ENCODE measurements at places on chromosomes 2 and 18.

DNA sequence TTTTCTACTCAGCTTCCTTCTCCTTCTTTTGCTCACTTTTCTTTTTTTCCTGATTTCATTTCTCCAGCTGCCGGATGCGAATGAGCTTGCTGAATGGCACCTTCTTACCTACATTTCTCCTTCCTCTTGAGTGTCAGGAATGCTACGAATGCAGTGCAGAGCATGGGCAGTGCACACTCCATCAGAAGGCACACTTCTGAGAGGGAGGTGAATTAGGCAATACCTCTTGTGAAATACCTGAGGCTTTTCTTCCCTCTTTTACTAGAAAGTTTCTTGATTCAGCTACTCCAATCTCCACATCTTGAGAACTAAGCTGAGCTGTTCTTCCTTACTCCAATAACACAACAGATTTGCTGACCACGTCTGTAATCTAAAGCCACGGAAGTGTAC, 51.1 kb downstream of the PLEKHM3 start:
- no peak for DNase-seq

DNA sequence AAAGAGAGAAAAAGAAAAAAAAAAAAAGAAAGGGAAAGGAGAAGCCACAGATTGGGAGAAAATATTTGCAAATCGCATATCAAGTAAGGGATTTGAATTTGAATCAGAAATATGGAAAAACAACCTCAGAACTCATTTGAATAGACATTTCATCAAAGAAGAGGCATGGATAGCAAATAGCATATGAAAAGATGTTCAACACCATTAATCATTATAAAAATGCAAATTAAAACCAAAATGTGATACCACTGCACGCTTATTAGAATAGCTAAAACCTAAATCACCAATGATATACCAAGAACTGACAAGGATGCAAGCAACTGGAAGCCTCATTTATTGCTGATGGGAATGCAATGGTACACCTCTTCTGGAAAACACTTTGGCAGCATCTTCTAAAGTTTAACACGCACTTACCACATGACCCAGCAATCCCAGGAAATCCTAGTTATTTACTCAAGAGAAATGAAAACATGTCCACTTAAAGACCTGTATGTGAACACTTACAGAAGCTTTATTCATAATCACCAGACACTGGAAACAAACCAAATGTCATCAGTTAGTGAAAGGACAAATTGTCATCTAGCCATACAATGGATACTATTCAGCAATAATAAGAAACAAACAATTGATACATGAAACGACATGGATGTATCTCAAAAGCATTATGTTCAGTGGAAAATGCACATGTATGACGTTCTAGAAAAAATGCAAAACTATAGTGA, 10.3 kb downstream of the DNER start:
- DNase-seq: no peak

DNA sequence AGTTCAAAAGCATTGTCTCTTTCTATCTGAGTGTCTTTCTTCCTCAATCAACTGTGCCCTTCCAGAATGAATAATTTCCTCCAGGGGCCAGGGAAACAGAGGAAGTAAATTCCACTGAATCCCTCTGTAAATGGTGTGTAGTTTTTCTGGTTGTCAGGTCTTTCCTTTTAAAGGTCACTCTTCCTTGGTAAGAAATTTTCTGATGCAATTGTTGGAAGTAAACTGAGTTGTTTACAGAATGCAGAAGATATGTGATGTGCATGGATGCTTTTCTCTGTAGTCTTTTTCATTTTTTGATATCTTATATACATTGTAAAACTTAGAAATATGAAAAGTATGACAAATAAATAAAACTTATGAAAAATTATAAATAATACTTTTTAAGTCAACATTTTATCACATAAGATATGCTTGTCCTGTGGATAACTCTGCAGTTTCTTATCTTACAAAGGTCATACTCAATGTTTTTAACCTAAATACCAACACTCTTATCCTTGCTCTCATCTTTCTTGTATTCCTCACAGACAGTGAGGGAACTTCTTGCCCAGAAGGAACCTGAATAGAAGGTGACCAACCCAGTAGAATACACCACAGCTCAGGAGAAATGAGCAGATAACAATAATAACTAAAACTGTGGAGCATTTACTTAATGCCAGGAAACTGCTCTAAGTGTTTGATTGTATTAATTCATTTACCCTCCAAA, 234.5 kb downstream of the METTL4 start:
- DNase-seq: no peak

- no peak for DNase-seq
Observed at GRCh38 chr2:28463211-28463816, 32.5 kb upstream of the PLB1 start.

DNA sequence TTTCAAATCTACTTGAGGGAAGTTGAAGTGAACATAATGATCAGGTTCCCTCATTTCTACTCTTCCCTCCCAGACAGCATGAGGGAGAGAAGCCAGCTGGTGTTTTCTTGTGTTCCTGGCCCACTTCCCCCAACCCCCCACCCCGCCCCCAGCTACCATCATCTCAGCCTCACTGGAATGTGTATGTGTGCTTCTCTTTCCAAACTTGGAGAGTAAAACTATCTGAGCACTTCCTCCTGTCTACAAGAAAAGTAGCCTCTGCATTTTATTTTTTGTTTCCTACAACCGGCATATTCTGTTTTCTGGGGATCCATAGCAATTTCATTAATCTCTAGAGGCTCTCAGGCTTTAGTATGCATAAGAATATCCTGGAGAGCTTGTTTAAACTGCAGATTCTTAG, 53.6 kb upstream of the GRHL1 start:
- DNase-seq: no peak

DNA sequence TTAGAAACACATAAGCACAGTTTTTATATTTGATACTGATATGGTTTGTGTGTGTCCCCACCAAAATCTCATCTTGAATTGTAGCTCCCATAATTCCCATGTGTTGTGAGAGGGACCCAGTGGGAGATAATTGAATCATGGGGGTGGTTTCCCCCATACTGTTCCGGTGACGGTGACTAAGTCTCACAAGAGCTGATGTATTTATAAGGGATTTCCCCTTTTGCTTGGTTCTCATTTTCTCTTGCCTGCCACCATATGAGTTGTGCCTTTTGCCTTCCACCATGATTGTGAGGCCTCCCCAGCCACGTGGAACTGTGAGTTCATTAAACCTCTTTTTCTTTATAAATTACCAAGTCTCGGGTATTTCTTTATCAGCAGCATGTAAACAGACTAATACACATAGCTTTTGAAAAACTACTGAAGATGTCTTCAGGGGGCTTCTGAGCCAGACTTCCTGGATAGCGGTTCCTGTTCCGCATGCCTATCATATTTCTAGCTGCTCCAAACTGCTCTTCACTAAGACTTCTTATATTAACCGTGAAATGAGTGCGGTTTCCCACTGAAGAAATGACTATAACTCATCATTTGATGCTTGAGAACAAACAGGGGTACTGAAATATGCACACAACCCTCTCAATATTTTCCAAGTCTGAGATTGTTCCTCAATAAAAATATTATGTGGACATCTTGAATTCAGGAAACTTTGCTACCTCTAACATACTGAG, 75.8 kb downstream of the SPHKAP start:
- no peak for DNase-seq

- DNase-seq: no peak
Observed at GRCh38 chr18:62312851-62313250, 12.3 kb upstream of the TNFRSF11A start.

- DNase-seq: no peak
Observed at GRCh38 chr2:73070643-73071359, 711 bp downstream of the SFXN5 start.

DNA sequence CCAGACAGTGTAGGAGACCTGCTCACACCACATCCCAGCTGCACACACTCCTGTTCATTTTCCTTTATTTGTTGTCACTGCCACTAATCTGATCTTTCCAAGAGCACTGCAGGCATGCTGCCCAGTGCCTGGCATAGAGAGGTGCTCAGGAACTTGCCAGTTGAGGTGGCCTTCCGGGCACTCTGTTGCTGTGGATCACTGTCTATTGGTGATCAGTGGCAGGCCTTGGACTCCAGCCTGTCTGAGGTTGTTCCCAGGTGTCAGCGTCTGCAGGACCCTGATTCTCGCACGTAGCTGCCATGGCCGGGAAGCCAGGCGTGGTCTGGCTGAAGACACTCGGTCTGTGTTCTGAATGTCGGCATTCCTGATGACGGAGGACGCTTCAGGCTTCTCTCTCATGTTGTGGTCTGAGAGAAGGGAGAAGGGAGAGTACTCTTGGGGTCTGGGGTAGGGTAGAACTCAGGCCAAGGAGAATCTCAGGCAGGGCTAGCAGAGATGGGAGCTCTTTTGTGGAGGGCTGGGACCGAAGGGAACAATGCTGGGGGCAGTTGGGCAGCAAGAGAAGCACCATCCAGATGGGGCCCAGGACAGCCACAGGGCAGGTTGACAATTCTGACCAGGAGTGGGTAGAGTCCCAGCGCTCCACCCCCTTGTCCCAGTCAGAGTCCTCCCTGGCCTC, 240.9 kb downstream of the MYCN start:
- DNase-seq: no peak

GRCh38 chr2:170073288-170073687, 104.7 kb upstream of the MYO3B start:
- no peak for DNase-seq

DNA sequence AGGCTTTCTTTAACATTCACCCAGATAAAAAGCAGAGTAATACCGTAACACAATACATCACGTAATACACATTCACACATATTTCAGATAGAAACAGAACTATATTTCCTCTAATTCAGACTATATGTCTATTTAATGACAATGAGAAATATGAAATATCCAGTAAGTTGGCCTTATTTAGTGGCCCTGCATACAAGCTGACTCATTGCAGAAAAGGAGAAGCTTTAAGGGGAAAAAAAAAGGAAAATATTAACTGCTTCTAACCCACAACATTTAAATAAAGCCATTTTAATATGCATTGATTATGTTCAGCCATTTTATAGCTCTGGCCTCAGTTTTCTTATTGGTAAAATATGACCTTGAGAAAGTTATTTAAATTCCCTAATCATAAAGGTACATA, 94.8 kb downstream of the PPP1R1C start:
- no peak for DNase-seq

DNA sequence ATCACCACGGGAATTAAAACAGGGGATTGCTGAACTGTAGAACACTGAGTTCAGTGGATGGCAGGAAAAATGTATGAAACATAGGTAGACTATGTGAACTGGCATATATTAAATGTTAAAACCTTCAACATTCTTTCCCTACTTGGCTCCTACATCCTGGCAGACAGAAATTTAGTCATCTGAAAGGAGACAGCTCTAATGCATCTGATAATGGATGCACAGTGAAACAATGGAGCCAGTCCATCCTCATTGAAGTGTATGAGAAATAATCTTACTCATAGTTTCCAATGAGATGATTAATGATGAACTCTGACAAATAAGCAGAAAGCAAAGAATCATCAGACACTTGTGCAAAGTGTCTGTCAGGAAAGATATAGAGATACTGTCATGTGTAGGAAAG, 1629.7 kb upstream of the TMEFF2 start:
- no peak for DNase-seq

DNA sequence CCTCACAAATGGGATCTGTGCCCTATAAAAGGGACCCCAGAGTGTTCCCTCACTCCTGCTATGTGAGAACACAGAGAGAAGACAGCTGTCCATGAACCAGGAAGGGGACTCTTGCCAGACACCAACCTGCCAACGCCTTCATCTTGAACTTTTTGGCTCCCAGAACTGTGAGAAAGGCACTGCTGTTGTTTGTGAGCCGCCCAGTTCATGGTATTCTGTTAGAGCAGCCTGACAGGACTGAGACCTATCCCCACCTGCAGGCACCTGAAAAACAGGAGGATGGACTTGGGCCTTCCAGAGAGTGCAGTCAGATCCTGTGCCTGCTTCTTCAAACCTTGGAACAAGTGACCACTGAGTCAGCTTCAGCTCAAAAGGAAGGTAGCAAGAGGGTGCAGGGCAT, 51.4 kb downstream of the CRACDL start:
- no peak for DNase-seq

DNA sequence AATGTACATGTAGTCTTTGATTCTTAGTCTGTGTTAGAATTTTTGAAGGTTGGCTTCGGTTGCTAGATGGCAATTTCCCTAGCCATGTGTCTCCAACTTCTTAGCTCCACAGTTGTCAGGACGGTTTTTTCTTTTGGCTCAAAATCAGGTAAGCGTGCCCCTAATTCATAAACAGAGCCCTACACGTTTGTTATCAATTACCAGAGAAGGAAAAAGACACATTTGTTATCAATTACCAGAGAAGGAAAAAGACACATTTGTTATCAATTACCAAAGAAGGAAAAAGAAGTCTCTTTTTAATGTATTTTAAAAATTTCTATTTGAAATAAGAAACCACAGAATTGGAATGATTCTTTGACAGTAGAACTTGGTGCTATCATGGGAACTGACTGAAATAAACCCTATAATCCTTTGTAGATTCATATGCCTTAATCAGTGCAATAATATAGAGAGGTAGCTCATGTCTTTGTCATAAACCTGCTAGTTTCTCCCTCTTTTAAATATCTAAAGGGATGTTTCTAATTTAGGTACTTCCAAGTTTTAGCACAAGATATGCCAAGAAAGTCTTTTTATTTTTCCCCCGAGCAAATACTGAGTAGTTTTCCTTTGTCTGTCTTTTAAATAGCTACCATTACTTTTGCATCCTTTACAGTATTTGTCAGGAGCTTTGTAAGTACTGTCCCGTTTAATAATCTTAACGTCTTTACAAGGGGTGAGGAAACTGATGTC, 35.9 kb downstream of the CAMKMT start:
- DNase-seq: no peak

DNA sequence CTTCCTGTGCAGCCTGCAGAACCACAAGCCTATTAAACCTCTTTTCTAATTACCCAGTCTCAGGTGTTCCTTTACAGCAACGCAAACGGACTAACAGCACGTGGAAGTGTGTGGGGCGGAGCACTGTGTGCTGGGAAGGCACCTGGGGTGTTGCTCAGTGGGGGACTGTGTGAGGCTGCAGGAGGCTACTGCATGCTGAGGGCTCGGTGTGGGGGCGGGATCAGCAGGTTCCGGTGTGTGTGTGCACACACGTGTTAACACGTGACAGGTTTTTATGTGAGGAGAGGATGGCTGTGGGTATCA, 58.9 kb downstream of the ANKMY1 start:
- DNase-seq: no peak

DNA sequence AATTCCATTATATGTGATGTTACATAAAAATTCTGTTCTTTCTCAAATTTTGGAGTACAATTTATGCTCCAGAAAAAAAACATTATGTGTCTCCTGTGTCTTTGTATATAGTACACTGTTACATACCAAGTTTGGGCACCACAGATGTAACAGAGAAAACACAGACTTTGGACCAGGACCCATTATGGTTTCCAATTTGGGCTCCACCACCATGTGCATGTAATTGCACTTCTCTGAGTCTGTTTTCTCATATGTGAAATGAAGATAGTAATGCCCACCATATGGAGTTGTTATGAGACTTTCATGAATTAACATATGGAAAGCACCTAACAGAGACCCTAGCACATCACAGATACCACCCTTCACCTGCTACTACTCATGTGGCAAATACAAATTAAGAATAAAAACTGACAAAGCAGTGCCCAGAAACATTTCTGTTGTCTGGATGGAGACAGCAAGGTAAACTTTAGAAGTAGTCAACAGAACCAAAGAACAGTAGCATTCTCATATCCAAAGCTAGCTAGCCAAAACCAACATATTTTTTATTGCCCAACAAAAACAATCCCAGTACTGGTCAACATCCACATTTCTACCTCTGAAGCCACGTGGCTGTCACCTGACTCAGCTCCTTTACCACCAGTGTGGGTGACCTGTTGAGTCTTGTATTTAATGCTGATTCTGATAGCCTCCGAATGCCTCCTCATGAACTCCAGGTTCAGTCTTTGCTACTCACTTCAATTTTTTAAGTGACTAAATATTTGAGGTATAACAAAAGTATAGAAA, 42.9 kb downstream of the ANTXR1 start:
- no peak for DNase-seq

Measured in stimulated activated CD8-positive, alpha-beta memory T cell treated with anti-CD3 and anti-CD28 coated beads, Interleukin-7, amount 100 ng/mL, for 1 hour (primary cell).